ENCODE measurements at places on chromosomes 3 and 15.

- DNase-seq, result no peak
These were observed 33.4 kb upstream of the INSYN1 start for GRCh38 chr15:73786538-73786937.

DNA sequence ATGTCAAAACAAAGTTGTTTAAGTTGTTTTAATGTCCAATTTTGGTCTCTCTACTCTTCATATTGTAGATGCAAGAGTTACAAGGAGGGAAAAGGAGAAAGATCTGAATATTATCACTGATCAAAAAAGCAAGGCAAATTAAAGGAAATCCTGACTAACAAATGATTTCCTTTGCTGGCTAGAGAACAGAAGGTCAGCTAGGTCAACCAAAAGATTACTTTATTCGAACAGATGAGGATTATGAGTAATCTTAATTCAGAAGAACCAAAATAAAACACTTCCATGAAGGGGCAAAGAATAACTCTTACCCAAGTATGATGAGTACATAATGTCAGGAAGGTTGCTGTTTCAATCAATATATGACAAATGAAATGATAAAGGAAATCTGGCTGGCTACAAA, 33.8 kb downstream of the CPNE4 start:
- no peak for DNase-seq

DNA sequence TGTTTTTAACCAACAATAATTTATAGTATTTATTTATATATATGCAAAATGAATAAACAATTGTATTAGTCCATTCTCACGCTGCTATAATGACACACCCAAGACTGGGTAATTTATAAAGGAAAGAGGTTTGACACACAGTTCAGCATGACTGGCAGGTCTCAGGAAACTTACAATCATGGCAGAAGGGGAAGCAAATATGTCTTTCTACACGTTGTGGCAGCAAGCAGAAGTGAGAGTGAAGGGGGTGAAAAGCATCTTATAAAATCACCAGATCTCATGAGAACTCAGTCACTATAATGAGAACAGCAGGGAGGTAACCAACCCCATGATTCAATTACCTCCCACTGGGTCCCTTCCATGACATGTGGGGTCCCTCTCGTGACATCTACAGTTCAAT, 162.8 kb upstream of the SLITRK3 start:
- DNase-seq, result no peak

- no peak for DNase-seq
These were observed 395.5 kb downstream of the FGF12 start for GRCh38 chr3:192331749-192332385.

DNA sequence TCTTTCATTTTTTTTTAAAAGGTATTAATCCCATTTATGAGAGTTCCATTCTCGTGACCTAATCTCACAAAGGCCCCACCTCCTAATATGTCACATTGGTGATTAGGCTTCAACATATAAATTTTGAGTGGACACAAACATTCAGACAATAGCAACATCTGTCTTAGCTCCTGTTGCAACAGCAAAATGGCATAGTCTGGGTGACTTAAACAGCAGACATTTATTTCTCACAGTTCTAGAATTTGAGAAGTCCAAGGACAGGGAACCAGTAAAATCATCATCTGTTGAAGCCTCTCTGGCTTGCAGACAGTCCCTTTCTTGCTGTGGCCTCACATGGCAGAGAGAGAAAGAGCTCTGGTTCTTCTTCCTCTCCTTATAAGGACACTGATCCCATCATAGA, 3.2 kb upstream of the PLSCR2 start:
- no peak for DNase-seq

- no peak for DNase-seq
These were observed 59.5 kb upstream of the HACD2 start for GRCh38 chr3:123644358-123644757.

DNA sequence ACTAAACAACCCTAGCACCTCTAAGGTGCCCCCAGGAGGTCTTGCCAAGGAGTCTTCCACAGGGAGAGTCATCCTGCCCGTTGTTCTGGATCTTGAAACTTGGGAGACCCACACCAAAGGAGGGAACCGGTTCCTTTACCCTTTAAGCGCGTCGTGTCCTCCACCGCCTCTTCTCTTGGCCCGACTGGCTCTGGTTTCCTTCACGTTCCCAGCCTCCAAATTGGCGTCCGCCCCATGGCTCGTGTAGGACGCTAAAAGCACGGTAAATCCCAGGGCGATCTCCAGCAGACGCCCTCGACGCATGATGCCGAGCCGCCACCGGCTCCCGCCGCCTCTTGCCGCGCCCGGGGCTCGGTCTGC, 1.1 kb downstream of the FBN1 start:
- no peak for DNase-seq

- DNase-seq, result no peak
These were observed 34.2 kb downstream of the EEFSEC start for GRCh38 chr3:128187495-128187894.

DNA sequence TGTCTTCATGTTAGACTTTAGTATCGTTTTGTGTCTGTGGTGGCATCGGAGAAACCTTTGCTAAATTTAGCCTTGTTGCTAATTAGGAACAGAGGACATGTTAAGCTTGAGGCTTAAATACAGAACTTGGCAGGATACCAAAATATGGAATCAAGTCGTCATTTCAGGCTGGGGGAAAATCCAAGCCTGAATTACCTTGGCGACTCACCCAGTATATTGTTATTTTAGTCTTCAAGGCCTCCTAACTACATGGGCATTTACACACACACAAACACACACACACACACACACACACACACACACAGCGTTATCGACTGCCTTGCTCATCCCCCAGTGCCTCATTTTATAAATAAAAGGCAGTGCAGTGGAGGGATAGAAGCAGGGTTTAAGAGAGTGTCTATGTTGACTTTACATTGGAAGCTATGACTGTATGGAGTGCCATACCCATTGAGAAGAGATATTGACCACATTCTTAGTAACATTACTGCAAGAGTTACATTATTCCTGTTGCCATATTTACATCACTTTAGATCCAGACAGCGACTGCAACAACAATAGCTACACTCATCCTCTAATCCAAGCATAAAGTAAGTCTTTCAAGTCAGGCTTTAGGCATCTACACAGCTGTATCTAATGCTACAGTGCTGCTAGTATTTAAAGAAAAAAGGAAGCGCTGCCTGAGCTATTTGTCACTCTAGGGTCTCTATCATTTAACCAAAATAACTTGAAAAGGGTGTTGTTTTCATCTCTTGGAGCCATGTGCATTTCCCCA, 210.8 kb upstream of the SEMA6D start:
- no peak for DNase-seq

GRCh38 chr15:69424001-69424400, 9.9 kb downstream of the KIF23 start:
- no peak for DNase-seq

GRCh38 chr15:41256577-41257038, 25.5 kb downstream of the CHP1 start:
- no peak for DNase-seq

GRCh38 chr3:33438284-33438668, 1.9 kb downstream of the UBP1 start:
- no peak for DNase-seq

- no peak for DNase-seq
These were observed 52.8 kb downstream of the XRN1 start for GRCh38 chr3:142394921-142395622.

DNA sequence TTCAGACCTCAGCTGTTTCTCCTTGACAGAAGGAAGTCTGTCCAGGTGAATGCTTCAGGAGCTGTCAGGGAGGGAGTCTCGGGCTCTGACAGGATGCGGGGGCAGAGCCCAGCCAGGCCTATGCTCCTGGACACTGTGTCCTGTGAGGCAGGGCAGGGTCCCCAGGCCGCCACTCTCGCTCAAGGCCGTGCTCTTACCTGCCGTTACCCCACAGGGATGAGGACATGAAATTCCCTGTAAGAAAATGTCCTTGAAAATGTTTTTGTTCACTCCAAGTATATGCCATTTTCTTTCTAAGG, 63.9 kb downstream of the BOC start:
- no peak for DNase-seq

GRCh38 chr3:3189961-3190360, 10.5 kb upstream of the CRBN start:
- no peak for DNase-seq

GRCh38 chr3:188827576-188827975, 344.2 kb upstream of the TPRG1 start:
- DNase-seq, result no peak

GRCh38 chr3:147509448-147509847, 100.3 kb downstream of the ZIC1 start:
- no peak for DNase-seq

GRCh38 chr15:66718220-66718988, 16.4 kb downstream of the SMAD6 start:
- no peak for DNase-seq

DNA sequence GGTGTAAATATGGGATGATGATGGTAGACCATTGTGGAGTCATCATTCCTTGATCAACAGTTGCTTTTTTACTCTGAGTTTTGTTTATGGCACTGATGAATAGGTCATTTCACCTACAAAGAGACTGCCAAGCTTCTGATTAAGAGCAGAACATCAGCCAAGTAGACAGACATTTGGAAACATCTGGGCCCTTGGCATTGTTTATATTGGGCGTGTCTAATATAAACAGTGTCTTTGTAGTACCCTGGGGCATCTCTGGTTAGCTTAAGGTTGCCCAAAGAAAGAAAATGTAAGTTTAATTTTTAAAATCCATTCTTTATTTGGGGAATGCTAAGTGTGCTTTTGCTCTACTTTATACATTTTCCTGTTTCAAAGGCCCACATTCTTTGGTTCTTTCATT, 377.0 kb downstream of the FEZF2 start:
- no peak for DNase-seq

DNA sequence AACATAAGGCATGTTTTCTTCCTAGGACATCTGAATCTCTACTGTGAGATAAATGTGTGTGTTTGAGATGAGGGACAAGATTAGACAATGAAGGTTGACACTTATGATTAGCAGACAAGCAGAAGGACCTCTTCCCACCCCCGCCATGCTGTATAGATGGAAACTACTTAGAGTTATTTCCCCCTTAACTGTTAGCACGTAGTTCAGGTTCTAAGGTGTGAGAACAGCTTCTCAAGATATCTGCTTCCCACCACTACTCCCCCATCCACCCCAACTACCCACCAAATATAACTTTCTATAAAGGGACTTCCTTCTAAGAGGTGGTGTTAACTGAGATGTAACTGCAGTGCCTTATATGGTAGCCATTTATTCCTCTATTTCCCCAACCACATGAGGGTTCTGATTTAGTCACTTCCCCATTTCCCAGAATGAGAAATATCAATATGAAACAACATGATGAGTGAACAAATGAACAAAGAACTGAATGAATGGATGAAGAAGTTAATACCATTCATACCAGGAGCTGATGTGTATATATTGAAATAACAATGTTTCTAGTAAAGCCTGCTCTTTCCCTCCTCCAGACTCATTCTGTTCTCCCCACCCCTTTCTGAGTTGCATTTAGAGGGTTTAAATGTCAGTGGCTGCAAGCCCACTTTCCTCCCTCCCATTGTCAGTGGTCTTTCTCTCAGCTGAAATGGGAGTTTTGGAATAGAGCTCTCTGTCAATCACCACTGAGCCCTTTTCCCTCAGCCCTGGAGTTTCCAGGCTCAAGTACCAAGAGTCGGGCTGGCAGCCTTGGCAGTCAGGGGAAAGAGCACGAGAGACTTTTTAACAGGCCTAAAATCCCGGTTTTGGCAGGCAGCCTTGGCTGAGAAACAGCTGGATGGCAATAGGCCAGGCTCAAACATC, 7.7 kb upstream of the RFTN1 start:
- DNase-seq, result no peak

DNA sequence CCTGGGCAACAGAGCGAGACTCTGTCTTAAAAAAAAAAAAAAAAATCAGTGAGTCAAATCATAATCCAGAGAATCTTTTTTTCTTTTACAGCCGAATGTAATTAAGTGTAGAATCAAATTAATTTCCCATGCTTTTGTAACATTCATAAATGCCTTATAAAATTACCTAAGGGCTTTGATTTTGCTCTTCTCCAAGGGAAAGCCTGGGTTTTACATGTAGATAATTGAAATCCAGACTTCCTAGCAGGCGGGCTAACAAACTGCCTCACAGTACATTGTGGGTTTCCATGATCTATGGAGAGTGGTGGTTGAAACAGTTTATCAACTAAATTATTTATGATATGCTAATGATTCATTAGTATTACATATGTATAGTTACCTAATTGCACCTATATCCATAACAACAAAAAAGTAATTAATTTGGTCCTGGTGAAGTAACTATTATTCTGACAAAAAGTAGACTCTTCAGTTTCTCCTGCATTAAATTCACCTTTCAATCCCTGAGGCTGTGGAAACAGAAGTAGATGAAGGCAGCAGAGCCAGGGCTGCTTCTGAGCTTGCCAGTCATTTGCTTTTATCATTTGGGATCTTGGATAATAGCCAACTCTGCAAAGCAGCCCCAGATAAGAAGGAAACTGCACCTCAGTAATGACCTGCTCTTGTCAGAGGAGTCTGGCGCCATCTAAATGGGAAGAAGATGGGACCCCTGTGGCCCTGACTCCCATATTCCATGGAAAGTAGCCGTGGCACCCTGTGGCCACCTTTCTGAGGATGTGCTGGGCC, 9.5 kb downstream of the CCR9 start:
- no peak for DNase-seq

DNA sequence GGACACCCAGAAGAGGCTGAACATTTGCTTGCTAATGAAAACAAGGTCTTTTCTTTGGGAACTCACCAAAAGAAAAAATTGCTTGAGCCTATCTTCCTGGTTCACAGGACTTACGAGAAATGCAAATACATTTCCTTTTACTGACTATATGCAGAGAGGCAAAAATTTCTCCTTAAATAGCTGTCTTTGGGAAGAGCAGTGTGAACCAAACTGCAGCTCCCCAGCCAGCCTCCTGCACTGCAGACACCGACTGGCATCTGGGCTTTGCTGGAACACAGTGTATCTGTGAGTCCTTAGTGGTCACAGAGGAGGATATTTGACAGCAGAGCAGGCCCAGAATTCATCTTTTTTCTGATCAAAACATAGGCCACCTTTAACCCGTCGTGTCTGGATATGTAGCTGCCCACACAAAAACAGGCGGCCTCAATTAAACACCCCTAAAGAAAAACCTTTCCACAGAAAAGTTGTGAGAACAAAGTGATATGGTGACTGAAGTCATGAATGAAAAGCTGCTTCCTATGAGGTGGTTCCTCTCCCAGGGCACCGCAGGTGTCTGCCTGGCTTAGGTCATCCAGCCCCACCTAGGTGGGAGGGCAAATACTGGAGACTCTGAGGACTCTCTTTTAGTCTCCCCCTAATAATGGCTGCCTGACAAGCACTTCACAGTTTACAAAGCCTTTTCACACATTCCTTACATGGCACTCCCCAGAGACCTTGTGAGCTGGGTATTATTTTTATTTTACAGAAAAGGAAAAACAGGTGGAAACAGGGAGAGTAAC, 46.1 kb upstream of the TMEM158 start:
- no peak for DNase-seq

DNA sequence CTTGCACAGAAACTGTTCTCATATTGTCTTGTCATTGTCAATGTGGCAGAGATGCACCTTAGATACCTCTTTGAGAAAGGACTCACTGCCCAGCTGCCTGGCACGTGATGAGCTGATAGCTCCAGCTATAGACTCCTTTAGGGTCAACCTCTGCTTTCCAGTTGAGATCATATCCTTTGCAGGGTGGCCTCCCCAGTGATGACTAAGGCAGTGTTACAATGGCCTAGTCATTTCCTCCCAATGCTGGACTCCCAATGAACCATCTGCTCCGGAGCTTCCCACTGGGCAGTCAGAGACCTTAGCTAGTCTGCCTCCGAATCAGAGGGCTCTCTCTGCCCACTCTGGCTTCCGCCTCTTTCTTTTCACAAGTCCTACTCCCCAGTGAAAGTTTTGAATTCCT, 79.5 kb downstream of the CHRD start:
- no peak for DNase-seq
